ENCODE measurements at places on chromosomes 13 and 19. TPM values are rescaled to one million over a fixed set of nuclear protein-coding genes. Genes with fewer than 3 reads are reported as not detected.

The ZFR2 gene
- total RNA-seq, result 0.33 TPM

GRCh38 chr19:49807058-49807903 lies 5.8 kb downstream of the FUZ start:
- no peak for DNase-seq

The LIN37 gene
- total RNA-seq, result 7.5 TPM

DNA sequence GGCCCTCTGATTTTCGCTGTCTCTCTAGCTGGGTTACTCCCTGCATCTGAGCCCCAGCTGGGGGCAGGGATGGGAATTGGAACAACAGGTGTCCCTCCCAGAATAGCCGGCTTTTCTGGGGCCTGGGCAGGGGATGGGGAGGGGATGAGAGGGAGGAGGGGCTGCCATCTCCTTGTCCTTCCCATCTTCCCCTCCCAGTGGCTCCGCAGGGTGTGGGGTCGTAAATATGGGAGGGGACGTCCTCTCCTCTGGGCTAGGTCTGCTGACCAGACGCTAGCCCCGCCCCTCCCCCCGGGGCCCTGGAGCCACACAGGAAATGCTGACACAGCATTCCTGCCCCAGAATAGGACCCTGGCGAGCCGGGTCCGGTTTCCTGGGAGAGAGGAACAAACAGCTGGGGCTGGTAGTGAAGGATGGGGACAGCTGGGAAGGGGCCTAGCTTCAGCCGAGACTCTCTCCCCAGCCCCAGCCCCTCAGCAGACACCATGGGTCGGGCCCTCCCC lies 1.1 kb downstream of the RYR1 start:
- no peak for DNase-seq

GRCh38 chr13:109983447-109983846 lies 197.1 kb upstream of the IRS2 start:
- DNase-seq, result no peak

DNA sequence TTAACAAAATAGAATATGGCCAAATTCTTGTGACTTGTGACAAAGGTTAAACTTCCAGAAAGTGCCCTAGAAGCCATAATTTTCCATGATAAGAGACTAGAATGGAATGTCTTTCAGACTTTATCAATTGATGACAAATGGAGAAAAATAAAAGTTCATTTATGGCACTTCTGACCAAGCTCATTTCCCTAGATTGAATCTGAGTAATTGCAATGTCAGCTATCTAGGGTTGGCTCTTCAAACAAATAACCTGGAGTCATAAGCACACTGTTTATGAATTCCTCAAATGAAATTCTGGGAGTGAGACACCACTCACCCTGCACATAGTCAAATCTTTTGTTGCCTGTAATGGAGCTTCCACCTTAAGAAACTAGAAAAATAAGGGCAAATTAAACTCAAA lies 11.4 kb downstream of the ARHGEF7 start:
- DNase-seq, result no peak

The ERCC2 gene
- 27.2 TPM for total RNA-seq

DNA sequence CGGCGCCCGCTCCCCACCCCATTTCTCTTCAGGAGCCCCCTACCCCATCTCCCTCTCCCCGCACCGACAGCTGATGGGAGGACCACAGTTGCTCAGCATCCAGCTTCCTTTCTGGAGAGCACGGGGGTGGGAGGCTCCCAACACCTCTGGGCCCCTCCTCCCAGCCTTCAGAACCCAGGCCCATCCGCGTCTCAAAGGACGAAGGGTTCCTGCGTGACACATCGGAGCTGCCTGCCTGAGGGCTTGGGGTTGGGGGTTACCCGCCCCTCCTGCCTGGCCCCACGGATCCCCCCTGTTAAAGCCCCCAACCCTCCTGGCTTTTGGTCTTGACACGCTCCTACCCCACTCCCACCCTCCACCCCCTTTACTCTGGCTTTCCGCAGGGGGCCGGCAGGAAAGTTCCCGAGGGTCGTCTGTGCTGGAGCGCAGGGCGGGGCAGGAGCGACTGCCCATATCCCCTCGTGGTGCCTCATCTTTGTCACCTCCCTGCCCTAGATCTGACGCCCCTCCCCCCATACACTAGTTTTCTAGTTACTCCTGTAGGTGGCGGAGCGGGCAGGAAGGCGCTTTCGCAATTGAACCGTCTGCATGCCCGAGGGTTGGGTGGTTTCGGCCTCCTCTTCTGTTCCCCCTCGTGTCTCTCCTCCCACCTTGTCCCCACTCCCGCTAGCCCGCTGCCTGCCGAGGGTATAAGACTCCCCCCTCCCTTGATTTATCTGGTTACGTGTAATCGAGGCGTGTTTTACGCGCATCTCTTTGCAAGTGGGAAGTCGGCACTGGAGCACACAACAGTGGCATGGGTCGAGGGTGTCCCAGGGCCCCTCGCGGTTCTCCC lies 924 bp downstream of the TRAPPC5 start:
- DNase-seq, result peak; percentile 91

DNA sequence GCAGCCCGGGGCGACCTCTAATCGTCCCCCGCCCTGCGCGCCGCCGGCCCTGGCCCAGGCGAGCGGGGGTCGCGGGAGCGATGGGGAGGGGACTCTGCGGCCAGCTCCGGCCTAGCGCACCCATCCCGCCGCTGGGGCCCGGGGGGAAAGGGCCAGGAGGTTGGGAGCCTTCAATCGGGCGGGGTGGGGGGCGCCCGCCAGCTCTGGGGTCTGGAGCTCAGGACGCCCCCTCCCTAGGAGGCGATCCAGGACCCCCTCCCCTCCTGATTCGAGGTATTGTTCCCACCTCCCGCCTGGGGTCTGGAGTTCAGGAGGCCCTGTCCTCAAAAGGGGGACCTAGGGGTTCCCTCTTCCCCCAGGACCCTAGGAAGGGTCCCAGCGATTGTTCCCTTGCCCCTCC lies 430 bp downstream of the ZNF358 start:
- no peak for DNase-seq

DNA sequence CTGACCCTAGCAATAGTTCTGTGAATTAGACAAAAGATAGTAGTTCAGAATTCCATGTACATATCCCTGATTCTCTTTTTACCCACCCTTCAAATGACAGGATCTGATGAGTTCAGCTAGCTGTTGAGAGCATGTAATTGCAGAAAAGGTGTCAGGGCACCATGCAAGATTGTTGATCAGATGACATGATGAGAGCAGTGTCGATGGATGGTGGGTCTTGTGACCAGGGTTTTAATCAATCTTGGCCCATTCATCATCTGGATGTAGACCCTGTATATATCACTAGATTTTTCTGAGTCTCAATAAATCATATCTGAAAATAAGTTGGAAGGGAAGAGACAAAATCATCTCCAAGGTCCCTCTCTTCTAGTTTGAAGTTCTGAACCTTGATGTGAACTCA lies 379.0 kb downstream of the OXGR1 start:
- no peak for DNase-seq

GRCh38 chr19:12272980-12273901 lies 21.4 kb downstream of the ZNF44 start:
- no peak for DNase-seq

DNA sequence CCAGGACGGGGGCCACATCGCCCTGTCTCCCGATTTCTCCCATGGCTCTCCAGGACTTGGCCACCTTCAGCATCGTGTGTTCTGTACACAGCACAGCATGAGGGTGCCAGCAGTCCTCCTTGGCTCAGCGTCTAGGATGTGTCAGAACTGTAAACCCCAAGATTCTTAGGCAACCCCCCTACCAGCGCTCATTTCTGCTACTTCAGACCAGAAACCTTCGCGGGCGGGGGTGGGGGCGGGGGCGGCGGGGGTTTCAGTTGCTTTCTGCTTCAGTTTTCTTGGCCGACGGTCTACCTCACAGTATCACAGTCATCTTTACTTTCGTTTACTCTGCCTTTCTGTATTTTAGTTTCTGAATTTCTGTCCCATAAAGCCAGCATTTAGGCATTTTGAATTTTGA lies 82.4 kb downstream of the GGACT start:
- DNase-seq, result peak; percentile 77

DNA sequence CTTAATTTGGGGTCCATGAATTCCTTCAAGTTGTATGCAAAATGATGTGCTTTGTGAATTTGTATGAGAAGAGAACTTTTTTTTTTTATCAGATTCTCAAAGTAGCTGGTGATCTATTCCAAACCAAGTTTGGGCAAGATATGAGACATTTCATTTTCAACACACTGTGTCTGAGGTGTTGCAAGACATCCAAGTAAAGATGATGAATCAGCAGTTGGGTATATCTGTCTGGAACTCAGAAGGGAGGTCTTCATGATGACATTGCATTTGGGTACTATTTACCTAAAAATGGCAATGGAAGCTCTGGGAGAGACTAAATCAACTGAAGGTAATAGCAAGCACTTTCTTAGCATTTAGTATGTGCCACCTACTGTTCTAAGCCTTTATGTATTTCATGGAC lies 2.8 kb downstream of the FAM124A start:
- no peak for DNase-seq

The CEACAM6 gene
- total RNA-seq, result not detected

DNA sequence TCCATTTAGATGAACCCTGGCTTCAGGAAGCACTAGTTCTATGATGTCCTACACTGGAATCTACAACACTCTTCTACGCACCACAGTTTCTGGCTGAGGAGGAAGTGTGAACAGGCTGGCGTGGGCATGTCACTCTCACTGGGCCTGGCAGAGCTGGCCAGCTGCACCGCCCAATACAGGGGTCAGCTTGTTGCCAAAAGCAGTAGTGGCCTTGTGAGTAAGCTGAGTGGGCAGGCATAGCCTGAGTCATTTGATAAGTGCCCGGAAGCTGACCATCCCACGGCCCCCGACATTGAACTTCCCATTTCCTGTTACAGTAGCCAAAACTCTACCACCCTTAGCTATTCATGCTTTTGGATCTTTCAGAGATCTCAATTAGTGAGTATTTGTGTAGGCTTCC lies 240.9 kb upstream of the SERP2 start:
- no peak for DNase-seq

The BEST2 gene
- total RNA-seq, result not detected

- no peak for DNase-seq
Measured at GRCh38 chr19:55487924-55488687, at the start of gene SSC5D. TSS of gene SSC5D (plus strand) at chr19:55488436. CDS start at chr19:55488590, 154 bp downstream.

GRCh38 chr13:72657379-72657778 lies 70.0 kb downstream of the MZT1 start:
- no peak for DNase-seq

DNA sequence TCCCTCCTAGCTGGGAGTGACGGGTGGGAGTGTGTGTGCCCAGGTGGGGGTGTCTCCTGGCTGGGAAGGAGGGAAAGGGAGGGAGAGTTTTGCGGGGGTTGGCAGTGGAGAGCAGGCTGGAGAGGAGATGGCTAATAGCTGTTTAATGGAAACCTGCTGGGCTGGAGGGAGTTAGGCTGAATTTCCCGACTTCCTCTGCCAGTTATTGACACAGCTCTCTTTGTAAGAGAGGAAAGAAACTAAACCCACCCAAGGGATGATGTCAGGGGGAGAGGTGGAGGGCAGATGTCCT lies 10.2 kb upstream of the ILF3 start:
- no peak for DNase-seq

GRCh38 chr13:31328549-31329235 lies 128.9 kb downstream of the B3GLCT start:
- DNase-seq, result no peak

- no peak for DNase-seq
Measured at GRCh38 chr13:111049791-111050538, 65.1 kb upstream of the ARHGEF7 start.

GRCh38 chr13:83536941-83537340 lies 345.3 kb downstream of the SLITRK1 start:
- no peak for DNase-seq

- no peak for DNase-seq
Measured at GRCh38 chr13:113429608-113429985, 23.7 kb downstream of the ADPRHL1 start.

The PLPP2 gene
- 0.51 TPM for total RNA-seq

- DNase-seq, result no peak
Measured at GRCh38 chr13:68046903-68047302, 816.8 kb upstream of the PCDH9 start.

The RNF113B gene
- total RNA-seq, result not detected

The LILRB2 gene
- total RNA-seq, result not detected

- DNase-seq, result no peak
Measured at GRCh38 chr13:99975626-99976025, 4.1 kb upstream of the ZIC5 start.

The MCEMP1 gene
- total RNA-seq, result not detected

DNA sequence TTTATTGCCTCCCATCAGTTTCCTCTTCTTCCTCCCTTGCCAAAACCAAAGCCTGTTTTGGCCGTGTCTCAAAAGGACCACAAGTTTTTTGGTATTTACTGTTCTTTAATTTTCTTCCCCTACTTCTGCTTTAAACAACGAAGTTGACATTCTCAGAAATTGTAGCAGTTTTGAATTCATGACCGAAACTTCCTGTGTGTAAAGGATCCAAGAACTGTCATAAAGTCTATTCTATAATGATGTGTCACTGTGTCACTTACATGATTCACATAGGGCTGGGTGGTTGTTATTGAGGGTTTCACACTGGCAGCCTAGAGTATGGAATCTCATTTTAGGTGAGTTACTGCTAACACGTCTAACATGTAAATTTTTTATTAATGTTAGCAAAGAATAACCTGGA lies 741.0 kb upstream of the KLHL1 start:
- DNase-seq, result no peak

GRCh38 chr13:62137629-62138405 lies 722.2 kb upstream of the PCDH20 start:
- DNase-seq, result no peak

DNA sequence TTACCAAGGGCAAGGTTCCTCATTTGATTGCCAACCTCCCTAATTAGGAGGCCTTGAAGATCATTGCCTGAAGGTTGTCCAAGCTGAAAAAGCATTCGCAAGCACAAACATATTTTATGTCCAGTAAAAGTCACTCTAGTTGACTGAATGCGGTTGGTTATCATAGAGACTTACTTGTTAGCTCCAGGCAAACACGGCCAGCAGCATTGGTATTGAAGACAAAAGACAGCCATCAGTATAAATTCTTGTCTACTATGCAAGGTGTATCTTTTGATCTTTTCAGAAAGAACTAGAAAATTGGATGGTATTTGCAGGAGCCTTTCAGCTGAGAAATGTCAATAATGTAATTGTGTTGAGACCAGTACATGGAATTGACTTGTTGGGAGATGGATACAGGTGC lies 129.9 kb downstream of the GPC6 start:
- DNase-seq, result no peak

- DNase-seq, result no peak
Measured at GRCh38 chr19:46520616-46521015, 24.9 kb upstream of the PNMA8B start.

The CEACAM20 gene
- not detected for total RNA-seq

The KLK15 gene
- not detected for total RNA-seq

DNA sequence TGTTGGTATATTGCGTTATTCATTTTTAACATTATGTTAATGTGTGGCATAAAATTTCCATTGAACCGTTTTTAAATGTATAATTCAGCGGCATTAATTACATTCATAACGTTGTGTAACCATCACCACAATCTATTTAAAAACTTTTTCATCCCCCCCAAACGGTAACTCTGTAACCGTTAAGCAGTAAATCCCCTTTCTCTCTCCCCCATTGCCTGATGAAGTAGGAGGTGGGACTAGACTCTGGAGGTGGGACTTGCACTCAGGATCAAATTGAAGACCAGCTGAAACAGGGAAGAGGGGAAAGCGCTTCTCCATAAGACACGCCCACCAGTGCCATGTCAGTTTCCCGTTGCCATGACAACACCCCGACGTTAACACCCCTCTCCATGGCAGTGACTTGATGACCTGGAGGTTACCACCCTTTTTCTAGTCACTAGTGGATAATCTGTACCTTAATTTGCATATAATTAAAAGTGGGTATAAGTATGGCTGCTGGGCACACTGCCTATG lies 16.8 kb downstream of the CLEC11A start:
- no peak for DNase-seq

- no peak for DNase-seq
Measured at GRCh38 chr13:27026396-27026795, 145.2 kb downstream of the USP12 start.

Data from activated CD4-positive, alpha-beta memory T cell treated with anti-CD3 and anti-CD28 coated beads for 36 hours (primary cell).